Mammary epithelial cell (primary cell): ENCODE measurements at places on chromosomes 3 and 15.

DNA sequence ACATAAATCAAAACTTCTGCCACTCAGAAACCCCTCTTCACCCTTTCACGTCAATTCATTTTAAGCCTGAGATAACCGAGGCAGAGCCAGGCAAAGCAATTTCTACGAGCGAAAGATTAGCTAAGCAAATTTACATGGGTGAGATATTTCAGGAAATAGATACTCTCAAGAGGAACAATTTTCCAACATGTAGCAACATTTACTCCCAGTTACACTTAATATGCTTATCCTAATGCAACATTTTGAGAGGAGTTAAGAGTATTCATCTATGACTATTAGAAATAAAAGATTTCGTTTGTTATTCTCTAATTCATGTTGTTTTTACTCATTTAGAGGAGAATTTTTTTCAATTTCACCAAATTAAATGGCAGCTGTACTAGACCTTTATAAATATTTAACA lies 837 bp downstream of the TMC3 start:
- DNase-seq, result no peak

DNA sequence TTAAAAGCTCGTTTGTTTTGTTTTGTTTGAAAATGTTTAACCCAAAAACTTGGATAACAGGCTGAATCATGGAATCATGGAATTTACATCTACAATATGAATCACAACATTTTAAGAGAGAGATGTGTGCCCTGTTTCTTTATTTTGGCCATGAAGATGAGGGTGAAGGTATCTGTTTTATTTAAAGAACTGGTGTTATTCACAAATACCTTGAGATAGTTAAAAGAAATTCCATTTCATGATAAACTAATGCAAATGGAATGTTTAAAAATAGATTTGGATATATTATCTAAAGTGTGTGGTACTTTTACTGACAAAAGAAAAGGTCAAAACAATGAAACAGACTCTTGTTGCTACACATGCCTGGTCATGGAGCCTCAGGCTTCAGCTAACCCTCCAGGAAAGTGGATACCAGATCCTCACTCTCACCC lies 486.0 kb upstream of the CFAP20DC start:
- DNase-seq, result peak; percentile 23

DNA sequence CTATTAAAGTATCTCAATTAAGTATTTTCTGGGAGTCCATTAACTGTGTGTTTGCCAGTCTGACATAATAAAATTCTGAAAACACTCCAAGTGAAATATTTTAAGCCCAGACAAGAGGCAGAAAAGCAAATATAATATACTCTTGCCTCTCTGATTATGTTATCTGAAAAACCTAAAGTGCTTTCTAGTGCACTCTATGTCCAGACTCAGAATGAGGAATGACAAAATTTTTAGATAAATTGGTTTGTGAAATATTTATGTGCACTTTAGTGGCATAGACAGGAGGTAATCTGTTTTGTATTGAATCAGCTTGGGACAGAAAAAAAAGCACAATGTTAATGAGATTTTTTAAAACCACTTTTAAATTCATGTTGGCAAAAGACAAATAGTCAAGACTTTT lies 508.2 kb upstream of the SUCLG2 start:
- DNase-seq, result no peak

- DNase-seq, result no peak
These were observed 93.2 kb downstream of the PLCH1 start for GRCh38 chr3:155651489-155652218.

GRCh38 chr3:30524357-30525040 lies 81.9 kb upstream of the TGFBR2 start:
- no peak for DNase-seq

DNA sequence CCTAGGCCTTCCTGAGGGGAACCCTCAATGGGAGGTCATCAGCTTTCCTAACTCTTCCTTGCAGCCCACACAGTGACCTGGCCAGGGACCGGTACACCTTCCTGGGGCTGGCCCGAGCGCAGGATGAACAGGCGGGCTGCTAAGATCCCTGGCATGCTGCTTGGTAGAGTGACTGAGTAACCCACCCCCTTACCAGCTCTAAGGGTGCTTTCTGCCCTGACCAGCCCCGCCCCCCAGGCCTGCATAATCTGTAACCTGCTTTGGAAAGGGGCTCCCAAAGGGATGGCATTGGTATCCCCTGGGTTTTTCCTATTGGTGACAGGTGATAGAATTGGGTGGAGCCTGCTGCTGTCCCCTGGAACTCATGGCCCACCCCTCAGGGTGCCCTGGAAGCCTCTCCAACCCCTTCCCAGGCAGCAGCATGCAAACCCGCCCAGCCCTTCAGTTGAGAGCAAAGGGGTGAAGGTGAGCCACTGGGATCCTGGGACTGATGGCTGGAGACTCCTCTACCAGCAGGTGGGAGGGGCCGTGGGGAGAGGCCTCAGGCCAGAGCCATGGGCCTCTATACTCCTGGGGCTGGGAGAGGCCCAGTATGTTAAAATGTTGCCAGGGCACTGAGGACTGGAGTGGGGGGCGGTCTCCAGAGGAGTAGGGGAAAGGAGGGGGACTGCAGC lies 11.1 kb upstream of the KIF7 start:
- no peak for DNase-seq

DNA sequence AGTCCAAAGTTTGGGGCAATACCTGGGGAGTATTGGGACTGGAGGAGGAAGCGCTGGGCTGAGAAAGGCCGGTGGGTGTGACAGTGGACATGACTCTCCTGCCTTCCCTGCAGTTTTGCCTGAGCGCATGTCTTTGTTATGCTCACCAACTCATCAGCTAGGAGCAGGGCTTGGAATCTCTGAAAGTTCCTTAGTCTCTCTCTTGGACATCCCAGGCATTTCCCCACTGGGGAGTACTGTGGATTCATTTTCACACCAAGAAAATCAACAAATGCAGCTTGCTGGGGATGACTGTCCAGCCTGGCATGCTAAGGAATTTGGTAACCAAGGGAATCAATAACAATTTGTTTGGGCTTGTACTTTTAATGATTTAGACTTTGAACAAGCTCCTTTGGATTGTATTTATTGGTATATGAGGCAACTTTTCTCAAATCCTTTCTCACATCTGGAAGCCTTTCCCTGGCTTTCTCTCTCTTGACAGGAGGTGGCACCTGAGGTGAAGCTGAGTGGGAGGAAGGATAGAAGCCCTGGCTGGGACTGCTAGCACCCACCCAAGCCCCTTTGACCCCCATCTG lies 48.5 kb upstream of the CHST2 start:
- DNase-seq, result peak; percentile 79

- DNase-seq, result no peak
These were observed 127.9 kb downstream of the GADL1 start for GRCh38 chr3:30766522-30766921.

- no peak for DNase-seq
These were observed 363.8 kb upstream of the NAALADL2 start for GRCh38 chr3:174495311-174495710.

GRCh38 chr3:30988769-30989168 lies 94.3 kb upstream of the GADL1 start:
- no peak for DNase-seq

DNA sequence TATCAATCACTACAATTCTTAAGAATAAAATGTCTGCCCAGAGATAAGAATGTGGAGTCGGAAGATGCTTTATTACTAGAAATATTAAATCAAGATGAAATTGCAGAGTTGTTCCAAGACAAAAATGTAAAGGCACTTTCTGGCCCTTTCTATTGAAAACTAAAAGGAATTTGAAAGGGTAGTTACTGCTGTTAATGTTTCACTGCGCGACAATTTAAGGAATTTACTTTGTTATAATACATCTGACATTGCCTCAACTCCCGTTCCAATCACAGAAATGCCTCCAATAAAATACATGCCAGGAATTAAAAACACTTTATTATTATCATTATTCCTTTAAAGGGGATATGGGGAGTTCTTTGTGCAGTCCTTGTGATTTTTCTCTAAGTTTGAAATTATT lies 26.4 kb downstream of the RSL24D1 start:
- DNase-seq, result no peak

DNA sequence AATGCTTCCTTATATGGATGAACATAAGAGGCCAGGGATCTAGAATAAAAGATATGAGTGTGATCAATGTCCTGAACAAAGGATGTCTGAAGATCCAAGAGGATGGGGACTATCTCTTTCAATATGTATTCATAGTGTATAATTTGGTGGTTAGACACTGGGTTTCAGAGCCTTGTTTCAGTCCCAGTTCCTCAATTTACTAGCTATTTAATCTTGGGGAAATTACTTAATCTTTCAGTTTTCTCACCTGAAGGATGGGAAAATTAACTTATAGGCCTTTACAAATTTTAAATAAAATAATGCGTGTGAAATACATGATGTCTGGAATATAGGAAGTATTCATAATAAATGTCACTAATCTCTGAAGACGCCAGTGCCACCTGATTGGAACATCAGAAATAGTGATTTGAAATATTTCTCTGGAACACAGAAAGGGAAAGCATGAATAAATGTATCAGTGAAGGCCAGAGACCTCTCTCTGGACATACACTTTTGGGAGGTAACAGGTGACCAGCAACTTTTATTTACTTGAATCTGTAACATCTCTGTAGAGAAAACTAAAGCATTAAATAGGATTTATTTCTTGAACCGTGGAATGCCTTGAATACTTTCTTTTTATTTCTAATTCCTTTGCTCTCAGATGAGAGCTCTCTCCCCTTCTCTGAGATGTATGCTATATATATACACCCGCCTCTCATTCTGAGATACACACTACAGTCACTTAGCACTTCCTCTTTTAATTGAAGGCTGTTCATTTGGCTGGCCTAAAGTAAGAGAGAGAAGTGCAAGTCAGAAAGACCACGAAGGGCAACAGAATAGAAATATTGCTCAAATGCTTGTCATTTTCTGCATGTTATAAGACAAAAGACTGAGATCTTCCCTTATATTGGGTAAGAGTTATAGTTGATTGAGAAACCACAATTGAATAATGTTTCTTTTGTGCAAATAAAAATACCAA lies 407.1 kb downstream of the LSAMP start:
- DNase-seq, result peak; percentile 33

DNA sequence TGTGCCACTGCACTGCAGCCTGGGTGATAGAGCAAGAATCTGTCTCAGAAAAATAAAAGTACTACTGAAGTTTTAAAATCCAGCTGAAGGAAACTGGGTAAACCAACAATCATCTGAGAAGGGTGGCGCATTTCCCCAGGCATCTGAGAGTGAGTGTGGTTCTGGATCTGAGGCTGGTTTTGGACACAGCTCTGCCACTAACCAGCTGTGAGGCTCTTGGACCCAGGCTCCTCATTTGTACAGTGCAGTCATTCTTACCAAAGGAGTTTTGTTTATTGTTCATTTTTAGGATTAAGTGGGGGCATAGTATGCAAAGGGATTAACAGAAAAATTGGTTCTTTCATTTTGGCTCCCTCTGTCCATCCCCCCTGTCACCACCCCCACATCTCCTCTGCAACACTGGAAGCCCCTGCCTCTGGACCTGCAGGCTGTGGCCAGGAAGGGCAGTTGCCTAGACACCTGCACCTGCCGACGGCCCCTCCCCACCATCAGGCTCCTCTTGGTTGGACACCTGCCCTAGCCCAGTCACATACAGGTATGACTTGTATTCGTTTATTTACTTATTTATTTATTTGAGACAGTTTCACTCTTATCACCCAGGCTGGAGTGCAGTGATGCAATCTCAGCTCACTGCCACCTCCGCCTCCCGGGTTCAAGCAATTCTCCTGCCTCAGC lies 8.8 kb downstream of the NUP210 start:
- no peak for DNase-seq

GRCh38 chr3:24273491-24273890 lies 221.2 kb downstream of the THRB start:
- no peak for DNase-seq

GRCh38 chr3:170725285-170725731 lies 139.4 kb upstream of the SLC7A14 start:
- no peak for DNase-seq

- DNase-seq, result no peak
These were observed 265.6 kb upstream of the ATP11B start for GRCh38 chr3:182527745-182528144.

- no peak for DNase-seq
These were observed 88.8 kb upstream of the HES1 start for GRCh38 chr3:194046995-194047645.

DNA sequence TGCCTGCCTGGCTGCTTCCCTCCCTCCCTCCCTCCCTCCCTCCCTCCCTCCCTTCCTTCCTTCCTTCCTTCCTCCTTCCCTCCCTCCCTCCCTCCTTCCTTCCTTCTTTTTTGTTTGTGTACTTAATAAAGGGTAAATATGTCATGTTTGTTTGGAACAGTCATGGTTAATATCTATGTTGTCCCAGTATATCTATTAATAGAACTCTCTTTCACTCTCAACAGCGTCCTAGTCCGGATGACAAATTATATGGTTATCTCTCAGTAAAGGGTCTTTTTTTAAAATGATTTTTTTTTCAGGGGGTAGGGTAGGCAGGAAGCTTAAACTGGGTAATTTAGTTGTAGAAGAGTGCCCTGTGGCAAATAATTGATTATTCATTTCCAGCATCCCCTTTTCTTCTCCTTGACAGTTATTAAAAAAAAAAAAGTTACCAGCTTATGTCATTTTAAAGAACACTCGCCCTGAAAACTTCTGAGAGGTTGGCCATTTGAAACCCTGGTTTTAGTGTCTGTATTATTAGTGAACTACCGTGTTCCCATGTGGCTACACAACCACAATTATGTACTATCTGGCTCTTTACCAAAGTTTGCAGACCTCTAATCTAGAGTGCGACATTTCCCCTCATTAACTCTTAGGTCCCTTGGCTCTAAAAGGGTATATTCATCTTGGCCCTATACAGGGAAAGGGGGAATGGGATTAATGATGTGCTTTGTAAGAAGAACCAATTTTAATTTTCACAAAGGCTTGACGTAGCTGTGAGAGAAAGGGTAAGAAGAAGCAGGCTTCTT lies 13.7 kb downstream of the TAGLN3 start:
- no peak for DNase-seq

GRCh38 chr15:38153781-38154180 lies 98.9 kb upstream of the SPRED1 start:
- no peak for DNase-seq

GRCh38 chr3:181569356-181569940 lies 142.3 kb upstream of the SOX2 start:
- DNase-seq, result no peak

DNA sequence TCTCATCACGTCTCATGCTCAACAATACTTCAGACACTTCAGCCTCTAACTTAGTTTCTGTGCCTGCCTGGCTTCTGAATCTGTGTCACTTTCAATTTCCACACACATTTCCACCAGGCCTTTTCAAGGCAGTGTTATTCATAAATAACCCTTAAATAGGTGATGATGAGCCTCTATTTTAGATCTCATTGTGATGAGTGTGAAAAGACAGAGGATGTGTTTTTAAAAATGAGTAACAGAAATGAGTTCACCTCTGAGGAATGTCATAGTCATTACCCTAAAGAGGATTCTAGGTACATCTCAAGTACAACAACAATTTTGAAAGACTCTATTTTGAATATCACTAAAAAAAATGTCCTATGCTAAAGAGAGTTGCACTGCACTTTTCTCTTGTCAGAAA lies 64.6 kb downstream of the STAC start:
- peak; percentile 58 for DNase-seq

DNA sequence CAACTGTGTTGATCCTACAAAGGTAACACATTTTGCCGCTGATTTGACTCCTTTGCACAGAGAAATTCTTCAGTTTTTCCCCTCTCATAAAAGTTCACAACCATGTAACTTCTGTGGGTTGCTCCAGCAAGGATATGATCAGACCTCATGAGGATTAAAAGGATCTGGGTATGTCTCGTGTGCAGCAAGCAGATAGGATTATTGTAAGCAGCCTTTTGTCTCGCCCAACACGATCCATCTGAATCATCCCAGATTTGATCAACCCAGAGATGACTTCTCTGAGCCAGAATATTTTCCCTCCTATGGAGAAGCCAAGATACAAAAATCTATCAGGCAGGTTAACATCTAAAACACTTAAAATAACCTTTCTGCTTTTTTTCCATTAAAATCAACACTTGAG lies 12.8 kb upstream of the BNIP2 start:
- DNase-seq, result no peak

GRCh38 chr3:177802151-177802900 lies 605.0 kb upstream of the TBL1XR1 start:
- peak; percentile 31 for DNase-seq
